ENCODE measurements at places on chromosomes 6 and 20.

DNA sequence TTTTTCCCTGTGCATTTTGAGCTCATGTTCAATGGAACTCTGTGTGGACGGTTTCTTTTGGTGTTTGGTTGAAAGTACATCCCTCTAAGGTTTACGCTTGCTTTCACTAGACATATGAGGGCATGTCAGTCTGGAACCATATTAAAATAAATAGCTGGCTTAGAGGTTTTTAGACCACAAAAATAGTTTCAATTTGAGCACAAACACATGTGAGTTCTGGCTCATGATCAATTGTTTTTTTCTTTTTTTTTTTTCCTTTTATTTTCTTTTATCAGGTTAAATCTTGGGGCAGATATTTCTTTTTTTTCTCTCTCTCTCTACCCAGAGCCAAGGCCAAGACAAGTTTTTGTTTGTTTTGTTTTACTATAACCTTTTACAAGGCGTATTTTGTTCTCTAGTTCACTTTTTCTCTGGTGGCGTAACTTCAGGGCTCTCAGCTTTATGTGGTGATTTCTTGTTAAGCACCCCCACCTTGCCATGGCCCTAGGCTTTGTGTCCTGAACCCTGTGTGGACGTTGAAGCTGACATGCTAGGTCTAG, 92.9 kb downstream of the SHLD1 start:
- no peak for DNase-seq

DNA sequence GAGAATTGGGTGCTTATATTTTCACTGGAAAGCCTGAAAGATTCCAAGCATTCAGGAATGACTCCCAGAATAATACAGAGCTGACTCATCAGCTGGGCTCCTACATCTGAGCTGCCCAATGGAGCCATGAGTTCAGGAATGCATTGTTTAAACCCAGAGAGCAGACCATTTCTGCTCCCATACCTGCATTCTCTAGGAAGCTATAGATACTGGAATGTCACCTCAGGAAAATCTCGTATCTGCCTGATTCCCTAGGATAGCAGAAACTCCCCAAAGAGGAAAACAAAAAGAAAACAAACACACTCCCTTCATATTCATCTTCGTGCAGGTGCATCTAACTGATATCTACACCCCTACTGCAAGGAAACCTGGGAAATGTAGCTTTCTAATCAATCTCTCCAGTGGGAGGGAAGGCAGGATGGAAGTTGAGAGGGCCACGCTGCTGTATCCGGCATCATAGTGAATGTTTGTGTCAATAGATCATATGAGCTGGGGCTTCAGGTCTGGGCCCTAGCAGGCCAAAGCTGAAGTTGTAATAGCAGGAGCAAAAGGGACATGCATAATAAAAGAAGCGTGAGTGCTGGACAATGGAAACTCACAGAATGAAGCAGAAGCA, 8.2 kb upstream of the SLC2A12 start:
- DNase-seq = no peak

GRCh38 chr6:125792680-125793079, 1.9 kb downstream of the NCOA7 start:
- DNase-seq = no peak

- DNase-seq = no peak
Measured at GRCh38 chr6:154960299-154960843, 34.7 kb upstream of the TIAM2 start.

DNA sequence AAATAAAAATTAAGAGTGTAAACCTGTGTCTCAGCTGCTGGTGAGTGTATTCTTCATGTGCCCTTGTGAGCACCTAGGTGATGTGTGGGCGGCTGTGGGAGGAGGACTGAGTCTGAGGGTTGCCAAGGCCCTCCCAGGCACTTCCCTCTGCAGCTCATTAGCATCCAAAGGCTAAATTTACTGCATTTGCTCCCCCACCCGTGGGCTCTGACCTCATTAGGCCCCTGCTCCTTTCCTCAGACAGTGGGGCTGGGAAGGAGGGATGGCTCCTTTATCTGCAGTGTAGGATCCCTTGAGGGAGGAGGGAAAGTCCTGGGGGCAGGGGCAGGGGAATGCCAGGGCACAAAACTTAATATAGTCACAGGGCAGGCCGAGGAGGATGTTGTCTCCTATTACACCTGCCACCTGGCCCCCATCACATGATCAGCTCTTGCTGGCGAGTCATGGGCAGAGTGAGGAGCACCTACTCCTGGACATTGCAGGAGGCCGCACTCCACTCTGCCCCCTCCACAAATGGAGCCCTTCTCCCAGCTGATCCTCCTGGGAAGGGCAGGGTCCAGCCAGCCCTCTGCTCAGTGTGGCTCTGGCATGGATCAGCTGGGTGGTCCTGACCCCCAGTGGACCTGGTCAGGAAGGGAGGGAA, 133.2 kb downstream of the MRPL14 start:
- no peak for DNase-seq

GRCh38 chr6:150269130-150269856, 99.5 kb upstream of the IYD start:
- no peak for DNase-seq
